ENCODE measurements at places on chromosomes 2 and 18.
A peak's percentile ranks its signal among the peaks of the same experiment; 100 is the strongest.

GRCh38 chr2:128786741-128787478 lies 468.2 kb upstream of the HS6ST1 start:
- DNase-seq, result no peak

DNA sequence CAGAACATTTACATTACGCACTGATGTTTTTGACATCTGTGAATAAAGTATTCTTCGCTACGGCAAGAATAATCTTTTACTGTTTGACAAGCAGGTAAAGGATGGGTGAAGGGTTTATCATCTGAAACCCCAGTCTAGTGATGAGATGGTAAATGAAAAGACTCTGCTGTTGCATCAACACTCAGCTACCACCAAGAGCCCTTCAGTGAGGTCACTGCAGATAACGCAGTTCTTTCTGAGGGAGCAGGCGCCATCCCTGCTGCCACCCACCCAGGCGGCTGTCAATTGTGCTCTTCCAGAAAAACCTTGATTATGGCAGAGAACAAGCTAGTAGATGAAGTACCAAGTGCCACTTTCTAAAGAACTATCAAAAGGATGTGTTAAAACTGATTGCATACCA lies 58.7 kb downstream of the ABCG8 start:
- DNase-seq, result no peak

- DNase-seq, result no peak
These were observed 62.4 kb downstream of the SERPINB8 start for GRCh38 chr18:64032312-64032711.

- peak; percentile 31 for DNase-seq
These were observed 68.9 kb upstream of the BOD1L2 start for GRCh38 chr18:57077786-57078552.

- DNase-seq, result peak; percentile 33
These were observed 18.0 kb downstream of the TGOLN2 start for GRCh38 chr2:85309699-85310321.

GRCh38 chr18:11147962-11148679 lies 1.2 kb downstream of the PIEZO2 start:
- no peak for DNase-seq

DNA sequence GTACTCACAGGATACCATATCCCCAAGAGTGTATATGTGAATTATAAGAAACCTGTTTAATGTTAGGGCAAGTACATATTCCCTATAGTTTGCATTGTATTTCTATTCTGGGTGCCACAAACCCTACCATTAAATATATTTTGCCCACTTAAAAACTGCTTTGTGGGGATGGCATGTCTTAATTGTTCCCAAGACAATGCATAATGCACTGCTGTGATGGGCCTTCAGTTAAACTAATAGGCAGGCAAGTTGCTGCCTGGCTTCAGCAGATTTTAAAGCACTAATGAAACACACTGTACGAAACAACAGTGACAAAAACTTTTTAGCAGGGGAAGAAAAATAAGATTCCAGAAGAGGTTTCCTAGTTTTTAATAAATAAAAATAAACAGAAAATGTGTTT lies 104.8 kb upstream of the VRK2 start:
- no peak for DNase-seq

DNA sequence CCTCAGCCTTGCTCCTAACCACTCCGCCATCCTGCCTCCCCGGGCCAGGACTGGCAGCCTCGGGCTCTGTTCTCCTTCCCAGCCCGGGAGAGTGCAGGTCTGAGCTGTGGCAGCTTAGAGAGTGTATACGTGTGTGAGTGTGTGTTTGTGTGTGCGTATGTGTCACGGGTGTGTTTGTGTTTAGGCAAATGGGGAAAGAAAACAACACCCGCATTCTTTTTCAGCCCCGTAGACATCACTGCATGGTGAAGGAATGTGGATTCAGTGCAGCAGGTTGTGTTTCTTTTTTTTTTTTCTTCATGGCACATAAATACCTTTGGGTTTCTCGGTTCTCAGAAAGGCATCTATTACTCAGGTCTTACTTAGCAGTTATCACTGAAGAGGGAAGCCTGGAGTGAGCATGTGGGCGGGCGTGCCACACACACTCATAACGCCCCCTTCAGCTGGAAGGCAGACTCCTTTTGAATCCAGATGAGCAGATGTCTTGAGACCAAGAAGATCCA lies 44.2 kb downstream of the GLI2 start:
- DNase-seq, result no peak

- no peak for DNase-seq
These were observed 23.3 kb downstream of the PELI1 start for GRCh38 chr2:64120928-64121327.

DNA sequence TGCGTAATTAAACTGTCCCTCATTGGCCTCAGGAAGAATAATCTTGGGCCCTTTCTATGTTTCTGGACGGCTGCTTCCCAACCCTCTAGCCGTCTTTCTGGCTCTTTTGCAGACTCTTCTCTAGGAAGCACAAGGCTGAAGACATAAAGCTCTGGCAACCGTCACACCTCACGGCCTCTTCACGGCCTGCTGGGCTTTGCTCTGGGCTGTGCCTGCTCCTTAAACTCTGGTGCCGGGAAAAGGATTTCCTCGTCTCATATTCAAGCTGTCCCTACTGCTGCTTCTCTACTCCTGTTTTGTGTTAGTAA lies 36.0 kb upstream of the WIPF1 start:
- peak; percentile 15 for DNase-seq

DNA sequence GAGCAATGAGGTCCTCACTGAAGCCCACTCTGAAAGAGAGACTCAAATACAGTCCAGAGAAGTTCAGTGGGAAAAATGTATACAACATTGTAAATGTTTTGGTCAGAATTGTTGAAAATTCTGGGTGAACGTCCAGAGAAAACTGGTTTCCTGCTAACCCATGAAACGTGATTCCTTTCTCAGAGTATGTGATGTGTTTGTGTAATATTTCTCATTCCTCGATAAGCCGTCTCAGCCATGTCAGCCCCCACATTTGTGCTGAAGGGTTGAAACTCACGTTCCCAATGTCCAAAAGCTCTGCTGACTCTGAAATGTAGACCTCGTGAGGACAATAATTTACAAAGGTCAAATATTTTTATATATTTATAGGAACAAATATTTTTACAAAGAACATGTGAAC lies 51.6 kb downstream of the BMP10 start:
- no peak for DNase-seq

DNA sequence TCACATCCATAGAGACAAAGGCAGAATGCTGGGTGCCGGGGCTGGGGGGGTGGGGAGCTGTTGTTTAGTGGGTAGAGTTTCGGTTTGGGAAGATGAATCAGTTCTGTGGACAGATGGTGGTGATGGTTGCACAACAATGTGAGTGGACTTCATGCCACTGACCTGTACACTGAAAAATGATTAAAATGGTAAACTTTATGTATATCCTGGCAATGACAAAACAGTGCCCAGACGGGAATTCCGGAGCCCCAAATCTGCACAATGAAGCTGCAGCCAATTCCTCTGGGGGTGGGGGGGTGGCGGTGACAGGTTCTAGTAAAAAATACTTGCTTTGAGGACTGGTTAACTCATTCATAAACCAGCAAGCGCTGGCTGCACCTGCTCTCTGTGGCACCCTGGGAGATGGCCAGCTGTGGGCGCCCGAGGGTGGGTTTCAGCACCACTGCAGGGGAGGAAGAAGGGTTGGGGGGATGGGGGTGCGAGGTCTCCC lies 81.8 kb upstream of the HPCAL1 start:
- DNase-seq, result no peak

GRCh38 chr2:119788752-119789151 lies 29.0 kb downstream of the PTPN4 start:
- DNase-seq, result peak; percentile 29

- DNase-seq, result no peak
These were observed 46.9 kb downstream of the SLC66A2 start for GRCh38 chr18:79904357-79905147.

DNA sequence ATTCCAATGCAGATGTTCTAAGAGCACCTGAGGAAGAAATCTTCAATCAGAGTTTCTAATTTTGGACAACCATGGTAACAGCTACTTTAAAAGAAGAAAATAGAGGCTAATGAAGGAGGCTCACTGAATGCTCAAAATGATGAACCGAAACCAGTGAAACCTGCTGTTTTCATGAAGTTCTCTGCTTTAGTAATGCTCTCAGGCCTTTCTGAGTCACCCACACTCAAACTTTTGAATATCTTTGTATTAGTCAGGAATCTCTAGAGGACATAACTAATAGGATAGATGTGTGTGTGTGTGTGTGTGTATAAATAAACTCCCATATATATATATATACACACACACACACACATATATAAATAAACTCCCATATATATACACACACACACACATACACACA lies 76.9 kb upstream of the RIT2 start:
- no peak for DNase-seq

GRCh38 chr2:177212106-177212890 lies at the start of gene HNRNPA3:
HNRNPA3 (plus strand) TSS chr2:177212794; CDS start chr2:177212800, 6 bp downstream.
- DNase-seq, result peak; percentile 99

DNA sequence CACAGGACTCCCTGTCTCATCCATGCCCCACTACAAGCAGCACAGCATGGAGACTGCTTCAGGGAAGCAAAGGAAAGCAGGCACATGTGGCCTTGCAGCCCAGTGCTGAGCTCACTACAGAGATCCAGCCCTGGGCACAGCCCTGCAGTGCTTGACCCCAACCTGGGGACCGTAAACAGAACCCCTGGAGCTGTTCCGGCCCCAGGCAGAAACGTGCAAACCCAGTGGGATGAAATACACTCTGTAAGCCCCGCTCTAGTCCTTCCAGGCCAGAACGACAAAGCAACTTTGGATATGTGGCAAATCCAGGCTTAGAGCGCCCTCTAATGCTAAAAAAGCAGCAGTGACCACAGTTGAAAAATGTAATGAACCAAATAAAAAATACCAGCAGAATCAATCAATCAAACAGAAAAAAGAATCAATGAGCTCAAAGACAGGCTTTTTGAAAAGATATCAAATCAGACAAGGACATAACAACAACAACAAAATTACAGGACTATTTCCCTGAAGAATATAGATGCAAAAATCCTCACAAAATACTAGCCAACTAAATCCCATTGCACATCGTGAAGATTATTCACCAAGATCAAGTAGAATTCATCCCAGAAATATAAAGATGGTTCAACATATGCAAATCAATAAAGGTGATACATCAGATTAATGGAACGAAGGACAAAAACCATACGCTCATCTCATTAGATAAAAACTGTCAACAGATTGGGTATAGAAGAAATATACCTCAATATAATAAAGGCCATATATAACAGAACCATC lies 45.6 kb downstream of the ZNF519 start:
- peak; percentile 28 for DNase-seq

GRCh38 chr2:102184568-102184967 lies 2.3 kb upstream of the IL1RL2 start:
- no peak for DNase-seq

DNA sequence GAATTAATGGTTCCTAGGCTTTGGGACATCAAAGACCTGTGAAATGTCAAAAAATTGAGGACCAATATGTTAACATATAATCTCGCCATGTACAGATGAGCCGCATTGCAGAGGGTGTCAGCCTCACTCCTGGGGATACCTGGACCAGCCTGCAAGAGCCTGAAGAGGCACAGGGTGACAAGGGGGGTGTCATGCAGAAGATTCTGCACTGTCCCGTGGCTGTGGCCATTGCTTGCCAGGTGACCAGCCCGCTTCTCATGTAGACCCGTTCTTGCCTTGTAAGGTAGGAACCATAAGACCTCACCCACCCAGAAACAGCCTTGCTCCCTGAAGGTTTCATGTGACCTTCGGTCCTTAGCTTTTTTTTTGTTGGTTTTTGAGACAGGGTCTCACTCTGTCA lies 37.5 kb downstream of the TMEM37 start:
- DNase-seq, result no peak

- no peak for DNase-seq
These were observed 91.2 kb downstream of the TWIST2 start for GRCh38 chr2:238939074-238939473.

GRCh38 chr2:6785493-6785892 lies 80.2 kb downstream of the CMPK2 start:
- no peak for DNase-seq

- DNase-seq, result peak; percentile 95
These were observed 680.9 kb downstream of the IRS1 start for GRCh38 chr2:226118471-226119429.

GRCh38 chr18:35522130-35522959 lies 24.6 kb upstream of the INO80C start:
- DNase-seq, result no peak

GRCh38 chr18:27042177-27042576 lies 142.9 kb downstream of the CHST9 start:
- no peak for DNase-seq

DNA sequence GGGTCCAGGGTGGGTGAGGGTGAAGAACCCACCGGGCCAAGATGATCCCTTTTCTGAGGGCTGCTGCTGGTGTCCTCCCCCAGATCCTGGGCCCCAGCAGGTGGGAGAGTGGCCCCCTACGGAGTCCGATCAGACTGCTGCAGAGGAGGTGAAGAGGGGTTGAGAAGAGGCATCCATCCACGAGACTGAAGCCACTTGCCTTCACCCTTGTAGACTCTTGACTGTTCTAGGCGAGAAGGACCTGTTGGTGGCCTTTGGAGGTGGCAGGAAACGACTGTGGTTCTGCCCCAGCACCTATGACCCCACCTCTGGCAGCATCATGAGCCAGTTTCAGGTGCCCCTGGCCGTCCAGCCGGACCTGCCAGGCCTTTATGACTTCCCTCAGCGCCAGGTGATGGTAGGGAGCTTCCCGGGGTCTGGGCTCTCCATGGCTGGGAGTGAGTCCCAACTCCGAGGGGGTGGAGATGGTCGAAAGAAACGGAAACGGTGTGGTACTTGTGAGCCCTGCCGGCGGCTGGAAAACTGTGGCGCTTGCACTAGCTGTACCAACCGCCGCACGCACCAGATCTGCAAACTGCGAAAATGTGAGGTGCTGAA lies 1.5 kb downstream of the TET3 start:
- DNase-seq, result no peak

- peak; percentile 36 for DNase-seq
These were observed 286.2 kb upstream of the ACVR2A start for GRCh38 chr2:147558620-147559019.

DNA sequence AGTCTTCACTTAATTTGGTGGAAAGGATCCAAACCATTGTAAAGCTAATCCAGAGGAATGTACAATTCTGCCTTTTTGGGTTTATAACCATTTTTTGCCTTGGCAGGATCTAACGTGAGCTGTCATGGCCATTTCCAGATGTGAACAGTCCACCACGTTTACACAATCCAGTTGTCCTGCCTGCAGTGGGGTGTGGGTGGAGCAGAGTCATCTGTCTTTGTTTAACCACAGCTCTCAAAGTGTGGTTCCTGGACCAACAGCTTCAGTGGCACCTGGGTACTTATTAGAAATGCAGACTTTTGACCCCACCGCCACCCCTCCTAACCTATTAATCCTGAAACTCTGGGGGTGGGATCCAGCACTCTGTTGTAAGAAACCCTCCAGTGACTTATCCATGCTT lies 35.9 kb downstream of the FHOD3 start:
- DNase-seq, result no peak

Measured in inflammatory macrophage treated with lipopolysaccharide for 4 hours (primary cell).